ENCODE measurements at places on chromosomes 16 and 17. TPM values are rescaled to one million over a fixed set of nuclear protein-coding genes. Genes with fewer than 3 reads are reported as not detected.

- H3K4me1 ChIP-seq: peaks cover 52% of the 10 kb centered on the region
- DNase-seq: no peak
- peaks cover 36% of the 10 kb centered on the region for H3K36me3 ChIP-seq
- no peak overlapping the region for H3K4me3 ChIP-seq
- no peaks in the 10 kb centered on the region for H3K27me3 ChIP-seq
These were observed 5.6 kb downstream of the WSB1 start for GRCh38 chr17:27299384-27300049.

DNA sequence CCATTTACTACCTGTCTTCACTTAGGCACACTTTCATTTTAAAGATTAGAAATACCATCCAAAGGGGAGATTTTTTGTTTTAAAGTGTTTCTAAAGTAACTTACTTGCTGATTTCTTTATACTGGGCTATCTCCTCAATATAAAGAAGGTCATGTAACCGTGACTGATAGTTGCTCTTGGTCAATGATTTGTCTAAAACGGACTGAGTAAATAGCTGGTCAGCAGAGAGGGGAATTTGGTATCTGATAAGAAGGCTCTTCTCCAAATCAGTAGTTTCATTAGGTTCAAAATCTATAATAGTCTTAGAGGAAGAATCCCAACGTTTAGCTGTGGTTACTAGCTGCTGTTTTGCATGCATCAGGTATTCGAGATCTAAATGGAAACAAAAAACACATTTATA is 66.4 kb downstream of the HELZ start:
- H3K4me1 ChIP-seq: no peaks in the 10 kb centered on the region
- DNase-seq: no peak
- peaks cover 20% of the 10 kb centered on the region for H3K36me3 ChIP-seq

GRCh38 chr16:88393034-88393433 is 10.3 kb downstream of the ZNF469 start:
- H3K36me3 ChIP-seq: no peaks in the 10 kb centered on the region
- no peak overlapping the region for H3K4me3 ChIP-seq
- H3K4me1 ChIP-seq: no peaks in the 10 kb centered on the region
- no peak overlapping the region for H3K27ac ChIP-seq

Gene CPD
- 36.3 TPM for total RNA-seq

DNA sequence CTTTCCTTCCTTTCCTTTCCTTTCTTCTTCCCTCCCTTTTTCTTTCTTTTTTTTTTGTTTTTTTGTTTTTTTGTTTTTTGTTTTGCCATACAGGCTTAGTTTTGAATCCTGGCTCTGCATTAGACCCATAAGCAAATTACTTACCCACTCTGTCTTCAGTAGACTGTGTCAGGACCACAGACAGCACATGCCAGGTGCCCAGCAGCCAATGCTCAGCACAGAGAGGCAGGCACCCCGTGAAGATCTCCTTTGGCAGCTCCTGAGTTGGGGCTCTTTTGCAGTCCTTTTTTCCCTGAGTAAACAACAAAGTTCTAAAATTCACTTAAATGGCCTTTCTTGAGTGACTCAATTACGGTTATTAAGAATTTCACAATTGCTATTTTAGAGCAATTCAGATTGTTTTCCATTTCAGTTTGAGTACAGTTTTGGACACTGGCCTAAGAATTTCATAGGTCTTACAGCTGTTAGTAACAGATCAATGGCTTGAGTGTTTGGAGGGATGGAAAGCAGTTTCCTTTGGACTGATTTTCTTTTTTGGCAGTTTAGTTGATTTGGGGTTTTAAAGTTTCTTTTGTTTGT is 26.2 kb upstream of the SLC5A11 start:
- no peaks in the 10 kb centered on the region for H3K4me1 ChIP-seq
- peaks cover 52% of the 10 kb centered on the region for H3K36me3 ChIP-seq
- no peak overlapping the region for H3K4me3 ChIP-seq
- peak overlapping the region; percentile 43 for H3K27ac ChIP-seq
- DNase-seq: no peak

Gene CNGB1
- total RNA-seq: not detected

Gene OTOA
- total RNA-seq: 0.07 TPM

DNA sequence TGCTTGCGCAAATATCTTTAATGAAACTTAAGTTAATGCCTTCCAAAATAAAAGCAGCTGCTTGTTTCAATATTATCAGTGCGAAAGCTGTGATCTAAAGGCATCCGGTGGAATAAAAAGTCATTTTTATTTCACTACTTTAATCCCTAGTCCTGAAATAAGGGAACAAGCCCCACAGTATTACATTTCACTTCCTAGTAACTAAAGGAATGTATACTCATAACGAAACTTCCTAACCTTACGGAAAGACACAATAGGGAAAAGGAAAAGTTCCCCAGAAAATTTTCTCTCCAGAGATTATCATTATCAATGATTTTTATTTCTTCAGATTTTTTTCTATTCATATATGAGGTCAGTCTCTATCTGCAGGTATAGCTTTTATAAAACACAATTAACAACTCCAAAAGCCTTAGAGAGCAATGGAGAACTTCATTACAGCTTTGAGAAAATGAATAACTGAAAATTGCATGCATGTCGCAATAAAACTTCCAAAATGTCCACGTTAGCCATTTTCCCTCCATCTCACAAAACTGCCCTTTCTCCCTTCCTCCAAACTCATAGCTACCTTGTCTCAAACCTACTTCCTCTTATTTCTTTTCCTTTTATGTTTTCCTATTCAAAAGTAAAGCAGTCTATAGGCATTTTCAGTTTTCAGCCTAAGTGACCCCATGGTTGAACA is 154.3 kb upstream of the MED13 start:
- no peak overlapping the region for H3K27ac ChIP-seq
- H3K36me3 ChIP-seq: no peaks in the 10 kb centered on the region
- H3K4me3 ChIP-seq: no peak overlapping the region
- H3K27me3 ChIP-seq: peaks cover 8% of the 10 kb centered on the region
- H3K4me1 ChIP-seq: no peaks in the 10 kb centered on the region

- H3K27me3 ChIP-seq: no peaks in the 10 kb centered on the region
- peak overlapping the region; percentile 69 for H3K4me3 ChIP-seq
- H3K27ac ChIP-seq: no peak overlapping the region
- peaks cover 18% of the 10 kb centered on the region for H3K36me3 ChIP-seq
- H3K4me1 ChIP-seq: peaks cover 25% of the 10 kb centered on the region
These were observed 637 bp downstream of the DHRS11 start for GRCh38 chr17:36592316-36592715.

DNA sequence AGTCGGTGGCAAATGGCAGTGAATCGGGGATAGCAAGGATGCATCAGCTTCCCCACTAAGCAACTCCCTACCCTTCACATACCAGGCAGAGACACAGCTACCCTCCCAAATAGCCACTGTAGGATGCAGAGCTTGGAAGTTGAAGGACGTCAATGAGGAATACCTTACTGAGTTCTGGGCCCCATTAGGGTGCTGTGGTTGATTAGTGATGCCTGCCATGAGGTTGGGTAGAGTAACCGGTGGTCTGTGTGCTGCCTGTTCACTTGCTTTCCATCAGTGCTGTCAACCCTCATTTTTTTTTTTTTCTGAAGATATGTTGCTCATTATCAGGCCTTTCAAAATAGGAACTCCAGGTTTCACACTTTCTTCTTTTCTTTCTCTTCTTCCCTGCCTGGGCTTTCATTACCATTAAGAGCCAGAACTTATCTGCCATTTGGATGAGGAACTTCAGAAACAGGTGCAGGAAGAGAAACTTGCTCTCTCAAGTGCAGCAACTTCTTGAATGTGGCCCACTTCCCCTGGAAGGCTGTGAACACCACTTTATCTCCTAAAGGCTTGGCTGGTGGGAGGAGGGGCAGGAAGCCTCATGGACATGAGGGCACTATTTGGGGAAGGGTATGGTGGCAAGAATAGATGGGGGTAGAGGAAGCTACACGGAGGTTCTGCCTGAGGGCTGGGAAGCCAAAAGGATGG is 183.5 kb downstream of the NTN1 start:
- H3K4me1 ChIP-seq: peaks cover 4% of the 10 kb centered on the region
- no peak for DNase-seq
- no peaks in the 10 kb centered on the region for H3K36me3 ChIP-seq
- H3K27me3 ChIP-seq: peaks cover 7% of the 10 kb centered on the region
- no peak overlapping the region for H3K4me3 ChIP-seq

DNA sequence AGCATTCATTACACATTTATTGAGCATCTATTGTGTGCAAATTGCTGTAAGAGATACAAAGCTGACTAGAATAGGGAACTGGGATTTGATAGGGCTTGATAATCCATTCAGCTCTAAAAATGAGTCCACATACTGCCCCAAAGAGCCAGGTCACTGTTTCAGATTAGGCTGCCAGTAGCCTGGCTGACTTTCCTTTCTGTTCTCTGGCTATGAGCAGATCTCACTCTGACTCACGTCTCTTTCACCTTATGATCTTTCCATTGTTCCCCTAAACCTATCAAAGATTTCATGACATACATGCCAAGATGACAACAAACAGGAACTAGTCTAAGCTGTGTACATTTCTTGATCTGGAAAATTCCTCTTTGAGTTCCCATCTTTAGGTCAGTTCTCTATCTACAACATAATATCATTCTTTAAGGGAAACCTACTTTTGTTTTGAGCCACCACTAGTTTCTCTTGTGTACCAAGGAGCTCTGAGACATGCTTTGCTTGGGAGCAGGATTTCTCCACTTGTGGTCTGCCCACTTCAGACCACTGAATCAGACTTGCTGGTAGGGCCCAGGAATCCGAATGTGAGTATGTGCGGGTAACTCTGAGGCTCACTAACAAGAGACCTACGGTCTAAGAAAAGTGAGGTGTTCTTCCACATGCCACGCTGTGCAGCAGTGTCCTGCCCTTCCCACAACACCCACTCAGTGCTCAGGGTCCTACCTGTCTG is 40.9 kb upstream of the ICAM2 start:
- peaks cover 75% of the 10 kb centered on the region for H3K4me1 ChIP-seq
- peaks cover 63% of the 10 kb centered on the region for H3K36me3 ChIP-seq
- peak overlapping the region; percentile 77 for H3K27ac ChIP-seq
- DNase-seq: peak; percentile 62
- H3K27me3 ChIP-seq: no peaks in the 10 kb centered on the region

DNA sequence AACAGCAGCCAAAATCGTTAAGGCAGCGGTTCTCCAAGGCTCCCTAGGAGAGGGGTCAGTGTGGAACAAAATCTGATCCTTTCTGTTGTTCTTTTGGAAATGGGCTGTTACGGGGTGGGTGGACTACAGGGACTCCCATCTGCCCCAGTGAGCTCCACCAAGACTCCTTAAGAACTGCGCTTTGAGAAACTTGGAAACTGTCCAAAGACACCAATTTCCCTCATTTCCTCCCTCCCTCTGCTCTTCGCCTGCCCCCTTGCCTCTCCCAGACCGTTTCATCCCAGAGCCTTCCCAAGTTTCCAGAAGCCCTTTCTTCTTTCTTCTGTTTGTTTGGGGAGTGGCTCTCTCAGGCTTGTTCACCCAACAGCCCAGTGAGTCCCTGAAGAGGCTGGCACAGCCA is 205.4 kb downstream of the COPRS start:
- H3K4me1 ChIP-seq: no peaks in the 10 kb centered on the region
- no peak overlapping the region for H3K27ac ChIP-seq
- no peak overlapping the region for H3K4me3 ChIP-seq

DNA sequence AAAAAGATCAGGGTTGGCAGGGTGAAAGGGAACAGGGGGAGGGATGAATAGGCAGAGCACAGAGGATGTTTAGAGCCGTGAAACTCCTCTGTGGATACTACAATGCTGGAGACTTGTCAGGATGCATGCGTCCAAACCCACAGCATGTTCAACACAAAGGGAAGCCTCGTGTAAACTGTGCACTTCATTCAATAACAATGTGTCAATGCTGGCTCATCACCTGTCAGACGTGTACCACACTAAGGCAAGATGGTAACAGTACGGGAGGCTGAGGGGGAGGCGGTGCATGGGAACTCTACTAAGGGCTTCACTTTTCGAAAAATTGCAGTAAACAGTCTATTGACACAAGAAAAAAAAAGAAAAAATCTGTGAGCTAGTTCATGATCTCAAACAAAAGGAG is 63.7 kb downstream of the C16orf95 start:
- no peaks in the 10 kb centered on the region for H3K36me3 ChIP-seq
- H3K27ac ChIP-seq: no peak overlapping the region

DNA sequence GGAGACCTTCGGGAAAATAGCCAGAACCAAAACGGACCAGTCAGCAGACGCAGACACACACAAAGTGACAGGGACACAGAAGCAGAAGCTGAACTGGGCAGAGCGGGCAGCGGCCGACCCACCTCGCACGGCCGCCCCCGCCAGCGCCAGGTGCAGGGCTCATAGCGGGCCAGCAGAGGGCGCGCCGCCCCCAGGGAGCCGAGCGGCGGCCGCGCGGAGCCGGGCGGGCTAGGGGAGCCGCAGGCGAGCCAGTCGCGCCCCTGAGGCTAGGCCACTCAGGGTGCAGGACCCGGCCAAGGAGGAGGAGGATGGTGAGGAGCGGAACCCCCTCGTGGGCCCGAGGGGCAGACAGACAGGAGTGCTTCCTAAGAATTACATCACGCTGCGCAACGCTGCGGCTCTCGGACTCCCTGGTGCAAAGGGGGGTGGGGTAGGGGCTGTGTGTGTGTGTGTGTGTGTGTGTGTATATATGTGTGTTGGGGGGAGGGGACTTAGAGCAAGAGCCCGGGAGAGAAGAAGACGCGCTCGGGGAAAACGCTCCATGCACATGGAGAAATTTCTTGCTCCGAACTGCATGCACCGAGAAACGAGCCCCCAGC is 913 bp upstream of the NOG start:
- H3K4me1 ChIP-seq: peaks cover 20% of the 10 kb centered on the region
- peak overlapping the region; percentile 64 for H3K4me3 ChIP-seq
- H3K27me3 ChIP-seq: peaks cover 23% of the 10 kb centered on the region
- peak; percentile 82 for DNase-seq
- no peak overlapping the region for H3K27ac ChIP-seq

DNA sequence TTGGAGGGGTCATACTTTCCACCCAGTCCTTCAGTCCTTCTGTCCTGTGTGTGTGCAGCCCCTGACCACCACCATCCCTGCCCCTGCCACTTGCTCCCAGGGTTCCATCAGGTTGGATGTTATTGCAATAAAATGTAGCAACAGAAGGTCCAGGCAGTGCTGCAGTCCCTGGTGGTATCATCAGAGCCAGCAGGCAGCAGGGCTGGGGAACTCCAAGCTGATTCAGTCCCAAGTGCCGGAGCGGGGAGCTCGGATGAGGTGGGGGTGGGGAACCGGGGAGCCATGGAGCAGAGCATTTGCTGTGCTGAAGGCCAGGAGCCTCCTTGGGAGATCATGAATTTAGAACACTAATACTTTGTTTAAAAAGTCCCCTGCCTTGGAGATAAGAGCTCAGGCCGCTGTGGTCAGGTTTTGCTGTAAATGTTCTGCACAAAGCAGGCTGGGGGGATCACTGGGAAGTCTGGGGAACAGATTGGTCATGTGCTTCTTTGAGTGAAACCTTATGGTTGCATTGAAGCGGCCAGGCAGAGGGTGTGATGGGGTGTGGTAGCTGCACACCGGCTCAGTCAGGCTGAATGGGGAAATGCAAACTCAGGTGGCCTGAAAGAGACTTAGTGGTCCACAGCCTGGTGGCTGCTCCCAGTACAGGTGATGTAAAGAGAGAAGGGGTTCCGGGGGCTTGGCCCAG is 225.9 kb downstream of the SEC14L1 start:
- no peak for DNase-seq
- peaks cover 72% of the 10 kb centered on the region for H3K4me1 ChIP-seq
- H3K27ac ChIP-seq: no peak overlapping the region
- H3K4me3 ChIP-seq: no peak overlapping the region

- no peaks in the 10 kb centered on the region for H3K36me3 ChIP-seq
- H3K27me3 ChIP-seq: peaks cover 26% of the 10 kb centered on the region
- H3K4me3 ChIP-seq: no peak overlapping the region
- DNase-seq: no peak
These were observed 24.7 kb upstream of the CCL2 start for GRCh38 chr17:34230342-34230741.

Gene CIITA
- total RNA-seq: 1.4 TPM

- H3K4me3 ChIP-seq: no peak overlapping the region
- H3K36me3 ChIP-seq: peaks cover 1% of the 10 kb centered on the region
- no peaks in the 10 kb centered on the region for H3K27me3 ChIP-seq
- DNase-seq: no peak
- no peak overlapping the region for H3K27ac ChIP-seq
- no peaks in the 10 kb centered on the region for H3K4me1 ChIP-seq
These were observed 63.6 kb downstream of the NUP93 start for GRCh38 chr16:56793492-56793891.

Data from activated CD4-positive, alpha-beta T cell treated with anti-CD3 and anti-CD28 coated beads for 36 hours (primary cell).